ENCODE measurements at places on chromosomes 3 and 15. TPM values are rescaled to one million over a fixed set of nuclear protein-coding genes. Genes with fewer than 3 reads are reported as not detected.
A peak's percentile ranks its signal among the peaks of the same experiment; 100 is the strongest.

DNA sequence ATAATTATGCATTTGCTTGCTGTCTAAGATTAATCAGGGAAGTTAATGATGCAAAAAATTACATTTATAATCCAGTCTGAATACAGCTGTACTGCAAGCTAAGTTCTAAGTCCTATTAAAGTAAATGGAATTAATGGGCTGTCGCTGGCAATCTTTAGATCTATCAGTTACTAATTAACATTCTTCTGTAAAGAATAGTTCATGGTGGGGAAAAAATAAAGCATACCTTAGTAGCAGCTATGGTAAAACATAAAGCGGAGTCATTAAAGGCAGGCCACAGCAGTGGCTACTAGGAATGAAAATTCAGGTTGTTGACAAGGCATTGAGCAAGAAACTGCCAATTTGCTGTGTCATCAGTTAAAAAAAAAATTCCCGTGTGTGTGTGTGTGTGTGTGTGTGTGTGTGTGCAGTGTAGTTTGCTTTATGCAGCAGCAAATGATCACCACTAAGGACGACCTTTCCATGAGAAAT lies 129.8 kb downstream of the ZNF385D start:
- DNase-seq, result peak; percentile 20

GRCh38 chr3:73743551-73743950 lies 118.8 kb upstream of the PDZRN3 start:
- no peak for DNase-seq

- no peak for DNase-seq
These were observed 18.8 kb downstream of the MAGI1 start for GRCh38 chr3:66019896-66020295.

GRCh38 chr3:120982608-120983320 lies 74.8 kb downstream of the STXBP5L start:
- DNase-seq, result no peak

Gene NPAP1
- not detected for total RNA-seq

DNA sequence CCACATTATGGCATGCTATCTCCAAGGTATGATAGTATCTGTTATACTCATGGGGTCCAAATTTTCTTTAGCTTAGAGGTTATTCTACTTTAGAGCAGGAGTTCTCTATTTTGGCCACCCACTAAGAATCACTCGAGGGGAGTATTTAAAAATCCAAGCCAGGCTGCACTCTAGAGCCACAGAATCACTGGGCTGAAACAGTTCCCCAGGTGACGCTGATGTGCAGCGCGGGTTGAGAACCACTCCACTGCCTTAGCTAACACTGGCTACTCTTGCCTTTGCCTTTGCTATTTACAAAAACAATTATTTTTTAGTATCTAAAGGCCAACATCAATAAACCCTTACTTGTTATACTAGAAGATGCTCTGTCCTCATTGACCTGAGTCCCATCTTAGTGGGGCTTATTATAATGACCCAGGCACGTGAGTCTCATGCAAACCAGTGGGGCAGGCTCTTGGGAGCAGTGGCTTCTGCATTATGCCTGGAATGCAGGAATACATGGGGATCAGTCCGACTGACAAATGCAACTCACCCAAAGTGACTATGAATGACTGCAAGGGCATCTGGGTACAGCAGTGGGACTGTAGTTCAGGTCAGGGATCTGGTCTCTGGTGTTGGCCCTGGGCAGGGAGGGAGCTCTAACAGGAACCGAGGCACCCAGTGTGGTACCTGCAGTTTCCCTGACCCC lies 21.7 kb upstream of the CGNL1 start:
- DNase-seq, result no peak

DNA sequence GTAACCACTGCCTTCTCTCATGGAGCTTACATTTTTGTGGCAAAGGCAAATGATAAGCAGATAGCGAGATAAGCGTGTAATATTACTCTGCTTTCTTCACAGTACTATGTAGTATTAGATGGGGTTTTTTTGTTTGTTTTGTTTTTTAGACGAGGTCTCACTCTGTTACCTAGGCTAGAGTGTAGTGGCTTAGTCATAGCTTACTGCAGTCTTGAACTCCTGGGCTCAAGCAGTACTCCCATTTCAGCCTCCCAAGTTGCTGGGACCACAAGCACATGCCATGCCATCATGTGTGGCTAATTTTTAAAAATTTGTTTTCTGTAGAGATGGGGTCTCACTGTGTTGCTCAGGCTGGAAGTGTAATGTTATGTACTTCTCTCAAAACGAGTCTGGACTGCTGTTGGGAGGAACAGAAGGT lies 22.9 kb downstream of the MBNL1 start:
- DNase-seq, result no peak

DNA sequence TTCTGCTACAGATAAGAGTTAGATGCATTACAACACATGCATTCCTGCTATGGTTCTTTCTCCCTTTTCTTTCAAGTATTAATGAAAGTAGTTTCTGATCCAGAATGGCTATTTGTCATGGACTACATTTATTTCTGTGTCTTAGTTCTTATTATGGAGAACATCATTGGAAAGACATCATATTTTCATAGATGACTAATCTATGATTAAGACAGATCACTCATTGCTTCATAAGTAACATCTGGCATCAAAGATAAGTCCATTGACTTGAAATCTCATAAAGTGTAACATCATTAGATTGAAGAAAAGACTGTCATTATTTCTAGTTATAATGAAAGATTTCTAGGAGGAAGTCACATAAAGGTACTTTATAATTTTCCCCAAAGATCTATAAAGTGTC lies 366.7 kb downstream of the NSUN3 start:
- DNase-seq, result no peak

Gene SPATA12
- 0.19 TPM for total RNA-seq

GRCh38 chr3:64397573-64397972 lies 172.3 kb upstream of the PRICKLE2 start:
- DNase-seq, result no peak

- no peak for DNase-seq
These were observed 29.8 kb upstream of the SUCLG2 start for GRCh38 chr3:67684211-67684610.

DNA sequence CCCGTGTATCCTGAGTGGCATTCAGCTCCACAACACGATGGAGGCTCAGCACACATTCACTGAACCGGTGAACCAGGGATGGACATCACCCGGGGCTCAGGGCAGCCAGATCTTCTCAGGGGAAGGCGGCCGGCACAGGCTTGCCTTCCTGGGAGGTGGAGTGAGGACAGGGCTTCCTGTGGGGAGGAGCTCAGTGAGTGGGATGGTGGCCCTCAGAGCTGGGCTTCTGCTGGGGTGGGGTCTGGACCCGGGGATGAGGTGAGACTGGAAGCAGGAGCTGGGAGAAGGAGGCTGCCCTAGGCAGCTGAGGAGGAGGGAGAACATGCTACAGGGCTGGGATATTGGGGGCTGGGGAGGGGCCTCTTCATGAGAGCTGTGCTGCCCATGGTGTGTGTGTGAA lies 58.5 kb upstream of the PRR23E start:
- DNase-seq, result no peak

Gene ST3GAL6
- total RNA-seq, result 6.3 TPM

Gene CDHR4
- not detected for total RNA-seq

DNA sequence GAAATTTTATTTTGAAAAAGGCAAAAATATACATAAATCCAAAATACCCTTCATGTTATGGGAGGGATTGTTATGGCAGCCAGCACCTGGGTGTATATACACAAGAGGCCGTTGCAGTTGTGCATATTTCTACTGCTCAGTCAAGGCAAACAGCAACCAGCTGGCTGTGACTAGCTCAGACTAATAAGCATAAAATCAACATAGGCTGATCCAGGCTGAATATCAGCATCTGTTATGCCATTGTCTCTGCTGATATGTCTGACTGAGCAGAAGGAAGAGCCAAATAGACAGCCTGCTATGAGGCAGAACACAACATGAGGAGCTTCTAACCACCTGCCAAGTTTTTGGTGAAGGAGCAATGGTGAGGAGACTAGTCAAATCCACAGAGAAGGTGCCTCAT lies 457.5 kb upstream of the ALCAM start:
- peak; percentile 51 for DNase-seq

GRCh38 chr3:8560366-8561007 lies 58.9 kb downstream of the LMCD1 start:
- peak; percentile 82 for DNase-seq

DNA sequence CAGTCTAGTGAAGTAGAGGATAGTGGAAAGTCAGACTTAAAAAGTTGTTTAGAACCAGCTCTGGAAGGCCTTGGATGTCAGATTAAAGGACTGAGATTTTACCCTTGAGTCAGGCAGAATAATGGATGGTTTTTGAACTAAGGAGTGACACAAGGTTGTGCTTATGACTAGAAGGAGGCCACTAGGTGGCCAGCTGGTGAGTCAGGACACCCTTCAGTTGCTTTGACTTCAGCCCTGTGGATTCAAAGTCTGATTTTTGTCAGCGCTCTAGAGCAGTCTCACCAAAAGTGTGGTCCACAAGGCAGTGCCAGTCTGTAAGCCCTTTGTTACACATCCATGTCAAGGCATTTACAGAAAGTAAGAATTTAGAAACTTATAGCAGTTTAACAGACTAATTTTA lies 3.8 kb upstream of the GABPB1 start:
- peak; percentile 40 for DNase-seq

GRCh38 chr3:181052256-181052655 lies 62.7 kb upstream of the DNAJC19 start:
- no peak for DNase-seq

DNA sequence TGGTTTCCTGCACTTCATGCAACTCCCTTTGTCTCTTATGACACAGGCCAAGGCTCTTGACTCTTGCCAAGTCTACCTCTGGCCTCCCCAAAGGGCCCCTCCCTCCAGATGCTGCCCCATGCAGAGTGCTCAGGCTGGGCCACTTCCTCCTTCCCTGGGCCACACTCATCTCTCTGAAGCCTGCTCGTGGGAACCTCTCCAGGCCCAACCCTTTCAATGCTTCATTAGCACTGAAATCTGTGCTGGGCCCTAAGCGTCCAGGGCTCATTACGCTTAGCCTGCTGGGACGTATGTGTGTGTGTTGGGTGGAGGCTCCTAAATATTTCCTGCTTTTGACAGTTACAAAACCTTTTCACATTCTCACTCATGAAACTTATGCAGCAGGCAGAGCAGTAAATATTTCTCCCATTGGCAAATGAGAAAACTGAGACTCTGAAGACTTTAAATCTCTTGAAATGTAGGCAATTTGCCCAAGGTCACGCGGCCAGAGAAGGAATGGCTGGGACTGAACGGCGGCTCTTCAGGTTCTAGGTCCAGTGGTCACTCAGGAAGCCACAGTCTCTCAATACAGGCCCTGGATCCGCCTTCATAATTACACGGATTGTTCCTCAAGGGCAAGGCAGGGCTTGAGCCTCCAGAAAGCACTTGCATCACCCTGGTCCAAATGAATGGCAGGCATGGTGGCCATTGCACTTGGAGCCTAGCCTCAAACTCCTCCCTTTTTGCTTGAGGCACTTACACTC lies 241.7 kb upstream of the HES1 start:
- no peak for DNase-seq

DNA sequence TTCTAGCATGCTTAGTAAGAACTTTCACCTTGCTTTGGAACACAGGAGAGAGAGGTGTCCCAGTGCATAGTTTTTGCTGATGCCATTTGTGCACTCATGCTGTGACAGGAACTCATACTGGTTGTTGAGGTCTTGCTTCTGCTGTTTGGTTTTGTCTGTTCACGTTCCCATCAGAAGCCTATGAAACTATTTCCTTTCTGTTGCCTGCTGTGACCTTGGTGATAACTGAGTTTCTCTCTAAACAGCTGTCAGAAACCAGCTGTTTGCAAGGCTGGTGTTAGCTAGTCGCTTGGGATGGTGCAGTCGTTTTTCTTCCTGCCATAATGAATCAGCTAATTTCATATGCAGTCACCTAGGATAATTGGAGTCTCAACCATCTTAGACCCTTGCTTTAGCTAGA lies 724.1 kb downstream of the GRM7 start:
- no peak for DNase-seq

DNA sequence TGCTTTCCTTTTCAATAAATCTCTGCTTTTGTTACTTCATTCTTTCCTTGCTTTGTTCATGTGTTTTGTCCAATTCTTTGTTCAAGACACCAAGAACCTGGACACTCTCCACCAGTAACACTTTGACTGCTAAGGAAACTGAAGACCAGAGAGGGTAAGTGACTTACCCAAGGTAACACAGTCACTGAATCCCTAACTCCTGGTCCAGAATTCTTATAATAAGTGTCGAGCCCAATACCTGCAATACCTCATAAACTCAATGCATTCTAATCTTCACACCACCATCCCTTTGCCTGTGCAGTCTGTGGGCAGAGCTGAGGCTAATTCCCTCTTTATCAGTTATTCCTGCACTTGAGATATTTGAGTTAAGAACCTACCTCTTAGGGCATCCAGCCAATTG lies 237.8 kb downstream of the UACA start:
- DNase-seq, result no peak

Gene SENP8
- total RNA-seq, result 2.1 TPM

- DNase-seq, result no peak
These were observed 60.4 kb upstream of the COL6A6 start for GRCh38 chr3:130456540-130456939.

DNA sequence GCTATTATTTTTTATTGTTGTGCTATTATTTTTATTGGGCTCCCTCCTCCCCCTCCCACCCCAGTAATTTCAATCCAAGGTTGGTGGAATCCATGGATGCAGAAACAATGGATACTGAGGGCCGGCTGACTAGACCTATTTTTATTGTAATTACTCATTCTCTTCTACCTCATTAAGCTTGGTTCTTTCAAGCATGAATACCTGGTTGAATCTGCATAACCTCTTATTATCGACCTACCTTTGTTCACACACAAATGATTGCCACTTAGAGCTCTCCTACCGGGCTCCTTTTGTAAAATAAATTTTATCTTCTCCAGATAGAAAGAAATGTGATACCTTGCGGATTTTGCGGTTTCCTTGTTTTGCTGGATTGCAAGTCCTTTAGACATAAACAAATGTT lies 31.6 kb downstream of the BTD start:
- DNase-seq, result no peak

DNA sequence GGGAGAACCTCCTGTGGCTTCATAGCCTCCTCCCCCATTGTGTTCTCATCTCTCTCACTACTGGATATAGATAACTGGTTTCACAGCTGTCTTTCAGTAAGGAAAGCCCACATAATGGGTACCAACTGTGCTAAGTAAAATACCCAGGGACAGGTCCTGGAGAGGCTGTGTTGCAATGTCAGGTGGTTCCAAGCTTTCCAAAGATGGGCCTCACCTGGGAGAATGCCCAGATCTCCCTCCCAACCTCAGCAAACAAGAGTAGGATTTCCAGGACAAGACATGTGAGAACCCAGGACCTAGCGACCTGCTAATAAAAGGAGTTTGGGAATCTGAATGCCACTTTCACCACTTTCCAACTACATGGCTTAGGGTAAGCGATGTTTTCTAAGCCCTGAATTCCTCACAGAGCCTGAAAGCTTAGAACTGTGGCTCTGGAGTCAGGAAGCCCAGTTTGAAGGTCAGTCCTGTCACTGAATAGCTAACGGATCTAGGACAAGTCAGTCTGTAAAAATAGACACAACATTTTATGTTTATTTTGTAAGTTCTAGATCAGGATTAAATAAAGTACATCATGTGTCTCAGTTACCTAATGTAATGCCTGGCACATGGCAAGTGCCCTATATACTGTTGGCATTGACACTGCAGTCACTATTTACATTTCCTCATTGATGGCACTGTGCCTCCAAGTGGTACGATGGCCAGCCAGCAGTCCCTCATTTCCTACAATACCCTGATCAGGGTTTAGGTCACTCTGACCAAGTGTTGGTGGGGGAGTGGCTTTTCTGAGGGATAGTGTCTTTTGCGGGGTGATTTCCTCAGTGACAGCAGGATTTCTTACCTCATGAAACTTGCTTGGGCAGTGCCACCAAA lies 11.9 kb downstream of the CERS3 start:
- DNase-seq, result no peak

- peak; percentile 32 for DNase-seq
These were observed 195.2 kb upstream of the DPPA4 start for GRCh38 chr3:109532257-109533216.

- no peak for DNase-seq
These were observed 463.6 kb upstream of the KCNMB2 start for GRCh38 chr3:178072391-178073305.

Data from myocyte (in vitro differentiated cells).